ENCODE measurements at places on chromosomes 1 and 21.

DNA sequence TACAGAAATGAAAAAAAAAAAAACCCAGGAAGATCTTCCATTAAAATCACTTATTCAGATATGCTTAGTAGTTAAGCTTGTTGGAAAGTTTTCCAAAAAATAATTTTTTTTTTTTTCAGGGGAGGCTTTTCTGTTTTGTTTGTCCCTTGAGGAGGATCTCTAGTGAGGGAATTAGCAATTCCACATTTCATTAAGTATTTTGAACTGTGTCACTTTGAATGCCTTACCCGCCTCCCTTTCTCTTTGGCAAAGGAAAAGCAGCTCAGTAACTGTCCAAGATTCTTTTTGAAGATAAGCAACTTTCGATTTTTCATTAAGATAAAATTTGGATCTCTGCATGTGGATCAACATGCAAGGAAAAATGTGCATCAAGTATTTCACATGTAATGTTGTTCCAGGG, 1.8 kb downstream of the NTNG1 start:
- DNase-seq: no peak

GRCh38 chr1:179264507-179264906, 29.1 kb upstream of the SOAT1 start:
- no peak for DNase-seq

GRCh38 chr1:150810958-150811659, 3.0 kb upstream of the CTSK start:
- no peak for DNase-seq

GRCh38 chr1:33342041-33342723, 21.3 kb upstream of the A3GALT2 start:
- peak; percentile 98 for DNase-seq

GRCh38 chr1:58304346-58304975, 242.1 kb downstream of the OMA1 start:
- DNase-seq: no peak

DNA sequence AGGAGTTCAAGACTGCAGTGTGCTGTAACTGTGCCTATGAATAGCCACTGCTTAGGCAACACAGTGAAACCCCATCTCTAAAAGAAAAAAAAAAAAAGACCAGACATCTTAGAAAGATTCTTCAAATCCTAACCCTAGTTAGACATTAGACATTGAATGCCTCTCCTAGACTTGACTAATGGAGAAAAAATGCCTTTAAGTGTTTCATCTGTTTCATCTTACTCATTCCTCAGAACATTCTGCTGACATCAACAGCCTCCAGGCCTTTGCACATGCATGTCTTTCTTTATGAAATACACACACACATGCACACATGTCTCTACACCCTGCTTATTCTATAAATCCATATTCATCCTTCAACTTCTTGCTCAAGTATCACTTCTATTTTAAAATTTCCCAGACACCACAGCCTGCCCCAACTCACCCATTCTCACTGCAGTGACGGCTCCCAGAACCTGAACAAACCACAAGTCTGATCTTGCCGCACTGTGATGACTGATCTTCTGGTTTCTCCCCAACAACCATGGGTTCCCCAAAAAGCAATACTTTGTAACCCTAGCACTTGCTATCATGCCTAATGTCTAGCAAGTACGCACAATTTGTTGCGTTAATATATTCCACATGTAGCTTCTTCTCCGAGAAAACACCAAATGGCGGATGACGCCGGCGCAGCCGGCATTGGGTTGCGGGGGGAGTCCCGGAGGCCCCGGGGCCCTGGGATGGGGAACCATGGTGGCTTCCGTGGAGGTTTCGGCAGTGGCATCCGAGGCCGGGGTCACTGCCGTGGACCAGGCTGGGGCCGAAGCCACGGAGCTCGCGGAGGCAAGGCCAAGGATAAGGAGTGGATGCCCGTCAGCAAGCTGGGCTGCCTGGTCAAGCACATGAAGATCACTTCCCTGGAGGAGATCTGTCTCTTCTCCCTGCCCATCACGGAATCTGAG, 37.4 kb downstream of the LRRC52 start:
- no peak for DNase-seq

GRCh38 chr1:157193702-157194391, 55.7 kb upstream of the ETV3 start:
- DNase-seq: no peak

Data from retinal pigment epithelial cell (primary cell).